ENCODE measurements at places on chromosomes 1 and 21.
A peak's percentile ranks its signal among the peaks of the same experiment; 100 is the strongest.

GRCh38 chr1:14842361-14842760 is 243.9 kb downstream of the KAZN start:
- no peak for DNase-seq

DNA sequence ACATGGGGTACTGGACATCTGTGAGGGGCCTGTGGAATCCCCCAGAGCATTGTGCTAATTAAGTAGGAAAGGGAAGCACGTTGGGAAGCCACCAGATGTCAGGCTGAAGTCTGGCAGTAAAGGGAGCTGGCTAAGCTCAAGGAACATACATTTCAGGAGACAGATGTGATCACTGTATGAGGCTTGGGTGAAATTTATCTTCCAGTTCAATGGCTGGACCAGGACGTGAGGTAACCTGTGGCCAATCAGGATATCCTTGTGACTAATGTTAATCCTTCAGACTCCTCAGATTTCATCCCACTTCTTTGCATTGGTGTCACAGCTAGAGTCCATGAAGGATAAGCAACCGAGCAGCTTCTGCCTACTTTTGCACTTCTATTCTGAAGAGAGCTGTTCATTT is 110.2 kb upstream of the APP start:
- no peak for DNase-seq

GRCh38 chr1:157438146-157438545 is 114.2 kb downstream of the FCRL5 start:
- DNase-seq = no peak

DNA sequence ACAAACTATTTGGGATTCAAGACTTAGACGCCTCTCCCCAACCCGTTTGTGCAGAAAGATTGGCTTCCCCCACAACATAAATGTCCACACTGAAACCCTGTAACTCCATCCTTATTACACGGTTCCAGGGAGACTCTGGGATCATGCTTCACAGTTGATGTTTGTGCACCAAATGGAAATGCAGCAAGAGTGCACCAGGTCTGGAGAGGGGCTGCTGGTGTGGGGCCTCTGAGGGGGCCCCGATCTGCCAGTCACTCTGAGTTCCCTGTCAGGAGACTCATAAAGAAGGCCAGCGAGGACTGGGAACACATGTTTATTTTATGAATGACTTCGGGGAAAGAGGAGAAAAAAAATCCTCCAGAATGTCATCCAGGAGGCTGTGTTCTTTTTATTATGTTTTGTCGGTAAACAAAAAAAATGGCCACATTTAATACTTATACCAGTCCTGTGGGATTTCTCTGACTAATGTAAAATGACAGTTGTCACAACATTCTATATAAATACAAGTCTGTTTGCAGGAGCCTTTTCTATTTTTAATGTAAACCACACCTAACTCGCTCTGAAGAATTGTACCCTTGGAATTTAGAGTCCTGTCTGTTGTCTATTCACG is 439.1 kb upstream of the VAMP3 start:
- DNase-seq = no peak

GRCh38 chr1:209560952-209561351 is 22.6 kb upstream of the CAMK1G start:
- DNase-seq = no peak

DNA sequence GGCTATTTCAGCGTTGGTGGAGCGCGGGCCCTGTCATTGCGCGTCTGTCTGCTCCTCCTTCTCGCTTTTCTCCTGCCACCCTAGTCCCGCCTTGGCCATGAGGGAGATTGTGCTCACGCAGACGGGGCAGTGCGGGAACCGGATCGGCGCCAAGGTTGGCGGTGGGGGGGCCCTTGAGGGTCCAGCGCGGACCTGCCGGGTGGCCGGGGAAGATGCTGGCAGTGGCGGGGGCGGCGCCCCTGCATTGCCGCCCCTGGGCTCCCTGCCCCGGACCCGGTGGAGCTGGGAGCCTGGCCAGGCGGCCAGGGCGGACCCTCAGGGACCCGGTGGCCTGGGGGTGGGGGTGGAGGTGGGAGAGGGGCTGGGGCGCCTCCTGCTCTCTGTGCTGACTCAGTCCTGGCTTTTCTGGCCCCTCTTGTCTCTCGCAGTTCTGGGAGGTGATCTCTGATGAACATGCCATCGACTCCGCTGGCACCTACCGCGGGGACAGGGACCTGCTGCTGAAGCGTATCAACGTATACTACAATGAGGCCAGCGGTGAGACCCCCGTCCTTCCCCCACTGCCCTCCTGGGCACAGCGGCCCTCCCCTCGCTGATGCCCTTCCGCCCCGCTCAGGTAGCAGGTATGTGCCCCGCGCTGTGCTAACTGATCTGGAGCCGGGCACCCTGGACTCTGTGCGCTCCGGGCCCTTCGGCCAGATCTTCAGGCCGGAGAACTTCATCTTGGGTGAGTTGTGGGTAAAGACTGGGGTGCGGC is 58.3 kb upstream of the MAP1LC3C start:
- DNase-seq = no peak

- no peak for DNase-seq
Measured at GRCh38 chr1:101280942-101281654, 44.3 kb downstream of the S1PR1 start.

DNA sequence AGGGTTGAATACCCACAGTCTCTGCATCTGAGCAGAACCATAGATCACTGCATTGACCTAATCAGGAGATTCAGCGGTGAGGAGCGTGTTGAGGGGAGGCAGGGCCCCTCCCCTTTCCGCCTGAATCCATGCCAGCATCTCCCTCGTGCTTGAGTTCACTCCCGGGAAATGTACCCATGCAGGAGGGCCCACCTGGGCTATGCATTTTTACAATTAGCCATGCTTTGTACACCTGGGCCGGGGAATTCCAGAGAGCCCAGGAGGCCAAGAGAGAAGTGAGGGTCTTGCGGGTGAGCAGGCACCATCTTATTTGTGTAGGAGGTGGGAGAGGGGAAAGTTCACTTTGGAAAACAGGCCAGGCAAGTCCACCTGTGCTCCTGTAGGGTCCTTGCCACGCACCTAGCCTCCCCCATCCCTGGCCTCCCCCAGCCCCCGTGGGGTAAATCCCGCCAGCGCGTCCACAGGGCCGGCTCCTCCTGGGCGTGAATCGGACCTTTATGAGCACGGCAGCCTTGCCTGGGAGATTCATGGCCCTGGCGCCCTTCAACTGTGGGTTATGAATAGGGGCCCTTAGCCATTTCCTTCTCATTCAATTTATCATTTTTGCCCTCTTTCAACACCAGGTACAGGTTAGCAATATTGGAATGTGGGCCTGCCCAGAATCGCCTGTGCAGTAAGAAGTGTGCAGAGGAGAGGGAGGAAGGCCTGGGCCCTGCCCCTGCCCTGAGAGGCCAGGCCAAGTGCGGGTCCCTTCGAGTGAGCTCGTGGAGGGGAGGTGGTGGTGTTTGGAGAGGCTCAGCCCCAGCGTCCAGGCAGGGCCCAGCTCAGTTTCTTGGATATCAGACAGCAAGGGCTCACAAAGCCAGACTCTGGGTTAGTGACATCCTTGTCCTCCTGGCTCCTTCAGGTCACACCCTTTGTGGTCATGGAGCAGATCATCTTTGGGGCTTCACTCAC is 84.4 kb upstream of the ACTRT2 start:
- no peak for DNase-seq

- no peak for DNase-seq
Measured at GRCh38 chr1:26284597-26285347, 4.9 kb downstream of the SH3BGRL3 start.

DNA sequence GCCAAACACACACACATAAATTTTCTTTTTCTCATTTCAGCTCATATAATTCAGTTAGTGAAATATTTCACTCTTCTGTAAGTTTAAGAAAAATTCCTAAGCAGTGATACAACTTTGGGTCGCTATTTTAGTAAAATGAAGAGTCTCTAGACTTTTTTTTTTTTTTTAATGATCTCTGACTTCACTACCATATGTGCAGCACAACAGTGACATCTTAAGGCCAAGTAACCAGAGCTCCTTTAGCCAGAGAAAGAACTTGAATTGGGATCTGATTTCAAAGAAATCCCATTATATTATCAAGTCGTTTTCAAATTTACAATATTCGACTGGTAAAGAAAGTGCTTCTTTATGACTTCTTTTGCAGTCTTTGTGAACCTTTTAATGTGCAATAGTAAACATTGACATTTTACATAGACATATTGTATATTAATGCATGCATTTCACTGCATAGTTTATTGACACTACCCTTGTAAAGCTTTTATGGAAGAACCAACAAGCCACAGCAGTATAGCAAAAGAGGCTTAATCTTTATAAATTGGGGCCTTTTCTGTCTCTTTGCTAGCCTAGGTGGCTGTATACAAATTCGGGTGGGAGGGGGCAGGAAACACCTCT is 62.2 kb downstream of the LRRC40 start:
- no peak for DNase-seq

GRCh38 chr1:226921504-226921903 is 18.6 kb upstream of the COQ8A start:
- DNase-seq = no peak

GRCh38 chr21:32214654-32215305 is 64.1 kb downstream of the MIS18A start:
- DNase-seq = no peak

GRCh38 chr21:44911384-44912157 is 9.1 kb downstream of the ITGB2 start:
- peak; percentile 12 for DNase-seq

DNA sequence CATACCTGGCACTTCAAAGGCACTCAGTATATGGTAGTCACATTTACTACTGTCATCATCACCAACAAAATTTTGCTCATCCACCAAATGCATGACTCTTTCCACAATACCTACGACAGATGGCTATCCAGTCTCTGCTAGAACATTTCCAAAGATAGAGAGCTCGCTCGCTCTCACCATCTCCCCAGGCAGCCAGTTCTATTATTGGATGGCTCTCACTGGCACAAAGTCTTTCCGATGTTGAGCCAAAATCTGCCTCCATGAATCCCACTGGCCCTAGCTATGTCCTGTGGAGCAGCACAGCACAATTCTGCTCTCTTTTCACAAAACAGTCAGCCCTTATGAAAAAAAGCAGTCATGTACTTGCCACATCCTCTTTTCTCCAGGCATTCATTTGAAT is 102.1 kb downstream of the DAB1 start:
- no peak for DNase-seq

DNA sequence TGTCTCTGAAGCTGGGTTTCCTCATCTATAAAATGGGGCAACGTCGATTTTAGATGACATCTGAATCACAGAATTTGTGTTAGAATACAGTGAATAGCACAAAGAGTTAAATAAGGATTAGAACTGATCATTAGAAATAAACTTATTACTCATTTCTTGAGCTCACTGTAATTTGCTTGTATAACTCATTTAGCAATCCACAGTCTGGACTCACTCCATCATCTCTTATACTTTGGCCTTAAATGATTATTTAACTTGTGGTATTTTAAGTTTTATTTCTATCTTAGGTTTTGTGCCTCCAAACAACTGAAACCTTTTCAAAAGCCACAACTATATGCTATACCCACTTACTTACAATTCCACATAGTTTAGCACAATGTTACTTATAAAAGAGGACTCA is 128.0 kb downstream of the CDC42BPA start:
- no peak for DNase-seq

DNA sequence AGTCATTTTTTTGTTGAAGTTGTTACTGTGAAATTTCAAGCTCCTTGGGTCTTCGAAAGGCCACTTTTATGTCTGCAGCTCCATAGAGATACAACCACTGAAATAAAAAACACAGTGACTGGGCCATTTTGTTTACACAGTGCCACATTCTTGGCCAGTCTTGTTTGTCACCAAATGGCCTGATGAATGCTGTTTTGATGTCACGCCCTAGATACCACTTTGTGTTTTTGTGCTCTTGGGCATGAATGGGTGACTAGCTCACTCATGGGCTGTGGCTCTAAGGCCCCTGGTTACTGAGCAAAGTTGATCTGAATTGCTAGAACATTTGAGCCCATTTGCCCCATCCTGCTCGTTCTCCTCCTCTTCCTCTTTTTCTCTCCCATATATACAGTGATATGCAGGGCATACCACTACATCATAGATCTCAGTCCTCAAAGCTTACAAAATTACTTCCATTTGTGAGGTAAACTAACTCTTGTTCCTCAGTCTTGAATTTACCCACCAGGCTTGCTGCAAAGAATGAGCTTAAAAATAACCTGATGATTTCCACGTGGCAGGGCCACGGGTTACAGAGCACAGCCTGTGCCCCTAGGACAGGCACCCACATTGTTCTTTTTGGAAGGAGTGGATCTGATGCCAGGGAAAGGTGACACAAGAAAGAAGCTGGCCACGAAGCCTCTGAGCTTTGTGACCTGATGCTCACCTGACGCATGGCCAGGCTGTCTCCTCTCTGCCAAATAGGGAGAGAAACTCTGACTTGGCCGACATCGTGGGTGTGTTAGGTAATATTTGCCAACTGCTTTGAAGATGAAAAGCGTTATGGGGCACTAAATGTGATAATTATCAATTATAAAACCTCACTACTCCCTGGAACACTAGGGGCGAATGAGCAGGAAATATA is 92.4 kb downstream of the RUNX1 start:
- no peak for DNase-seq

GRCh38 chr1:108897865-108898720 is 21.3 kb downstream of the GPSM2 start:
- no peak for DNase-seq

DNA sequence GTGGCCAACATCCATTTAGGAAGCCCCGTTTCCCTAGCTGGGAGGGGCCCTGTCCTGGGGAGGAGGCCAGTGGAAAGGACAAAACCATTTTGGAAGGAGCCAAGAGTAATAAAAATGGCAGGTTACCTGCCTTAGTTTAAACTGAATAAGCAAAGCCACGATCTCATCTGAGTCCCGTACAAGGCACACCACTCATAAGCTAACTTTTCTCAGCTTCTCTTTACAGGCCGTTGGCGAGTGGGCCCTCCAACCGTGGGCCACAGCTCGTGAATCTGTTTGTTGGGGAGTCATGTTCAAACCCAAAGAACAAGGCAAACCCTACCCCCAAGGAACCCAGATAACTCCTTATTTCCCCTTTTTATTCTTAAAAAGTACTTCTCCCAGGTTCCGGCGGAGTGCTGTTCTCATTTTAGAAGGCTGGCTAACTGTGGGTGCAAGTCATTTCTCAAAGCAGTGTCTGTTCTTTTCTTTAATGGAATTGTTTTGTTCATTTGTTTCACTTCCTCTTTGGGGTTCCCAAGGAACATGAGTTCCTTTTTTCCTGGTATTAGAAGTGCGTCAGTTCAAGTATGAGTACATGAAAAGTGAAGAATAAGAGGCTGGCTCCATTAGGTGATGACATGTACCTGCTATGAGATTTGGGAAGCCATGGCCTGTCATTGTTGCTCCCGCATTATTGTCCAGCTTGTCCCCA is 89.0 kb downstream of the PSMG1 start:
- no peak for DNase-seq

DNA sequence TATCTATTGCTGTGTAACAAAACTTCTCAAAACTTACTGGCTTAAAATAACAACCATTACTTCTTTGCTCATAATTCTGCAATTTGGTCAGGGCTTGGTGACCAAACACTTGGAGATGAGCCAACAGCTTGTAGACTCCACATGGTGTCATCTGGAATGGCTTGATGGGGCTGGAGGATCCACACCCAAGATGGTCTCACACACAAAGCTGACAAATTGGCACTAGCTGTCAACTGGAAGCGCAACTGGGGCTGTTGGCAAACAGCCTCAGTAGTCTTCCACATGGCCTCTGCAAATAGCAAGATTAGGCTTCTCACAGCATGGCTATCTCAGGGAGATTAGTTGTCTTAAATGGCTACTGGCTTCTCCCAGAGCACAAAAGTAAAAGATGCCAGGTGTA is 27.1 kb upstream of the MTF2 start:
- DNase-seq = no peak

- DNase-seq = no peak
Measured at GRCh38 chr1:177048314-177049069, 116.0 kb downstream of the ASTN1 start.

Measured in NCI-H2081 treated with DMSO at 0.1 percent for 48 hours (cell line).